ENCODE measurements at places on chromosomes 6 and 20.
A peak's percentile ranks its signal among the peaks of the same experiment; 100 is the strongest.

DNA sequence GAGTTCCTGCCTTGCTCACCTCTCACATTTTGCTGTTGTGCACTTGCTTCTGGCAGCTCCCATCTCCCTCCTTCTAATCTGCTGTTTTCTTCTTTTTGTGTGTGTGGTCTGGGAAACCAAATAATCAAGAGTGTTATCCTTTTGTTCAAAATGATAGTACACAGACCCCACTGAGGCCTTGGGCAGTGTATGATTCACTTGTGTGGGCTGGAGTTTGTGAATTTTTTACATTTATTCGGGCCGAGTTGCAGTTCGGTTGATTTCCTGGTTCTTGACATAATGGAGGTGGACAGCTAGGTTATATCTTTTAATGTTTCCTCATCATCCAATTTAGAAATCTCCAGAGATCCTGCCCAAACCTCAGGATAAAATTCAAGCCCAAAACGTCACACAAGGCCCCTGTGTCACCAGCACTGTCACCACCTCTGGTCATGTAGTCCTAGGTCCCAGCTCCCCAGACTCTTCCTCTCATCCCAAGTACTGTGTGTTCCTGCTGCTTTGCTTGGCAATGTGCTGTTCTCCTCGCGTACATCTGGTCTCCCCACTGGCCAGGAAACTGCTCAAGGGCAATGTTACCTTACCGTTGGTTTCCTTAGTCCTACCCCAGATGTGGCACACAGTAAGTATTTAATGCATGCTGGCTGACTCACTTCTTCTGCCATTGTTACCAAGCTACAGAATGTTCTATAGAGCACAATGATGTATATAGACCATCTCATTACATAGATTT lies 55.7 kb upstream of the PHACTR2 start:
- no peak for DNase-seq

DNA sequence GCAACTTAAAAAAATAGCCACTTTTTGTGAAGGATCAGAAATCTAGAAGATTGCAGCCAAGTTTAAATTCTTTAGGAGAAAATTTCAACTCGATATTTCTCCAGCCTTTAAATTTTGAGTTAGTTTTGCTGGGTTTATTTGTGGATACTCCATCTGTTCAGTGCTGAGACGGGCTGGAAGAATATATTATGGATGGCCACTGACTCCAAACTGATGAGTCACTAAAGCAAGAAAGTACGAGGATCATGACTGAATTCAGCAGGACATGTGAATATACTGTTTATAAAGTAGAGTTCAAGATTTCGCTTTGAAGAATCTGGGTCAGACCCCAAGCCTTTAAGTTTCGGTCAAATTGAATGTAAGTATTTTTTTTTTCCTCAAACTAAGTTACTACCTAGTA lies 199.5 kb downstream of the ADGRB3 start:
- DNase-seq: no peak

GRCh38 chr6:131844243-131844841 lies 36.5 kb downstream of the ENPP1 start:
- DNase-seq: no peak

DNA sequence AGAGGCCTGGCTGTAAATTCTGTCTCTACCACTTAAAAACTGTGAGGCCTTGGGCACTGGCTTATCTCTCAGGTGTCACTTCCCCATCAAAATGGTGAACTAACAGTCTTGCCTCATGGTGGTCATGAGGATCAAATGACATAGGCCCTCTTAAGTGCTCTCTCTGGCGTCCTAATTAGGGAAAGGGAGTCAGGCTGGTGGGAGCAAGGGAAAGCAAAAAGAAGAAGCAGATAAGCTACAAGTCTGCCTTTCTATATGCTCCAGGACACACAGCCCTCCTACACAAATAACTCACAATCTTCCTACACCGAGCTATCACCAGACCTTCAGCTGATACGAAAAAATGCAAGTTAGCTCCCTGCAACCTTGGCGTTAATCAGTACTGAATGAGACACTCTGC lies 19.5 kb upstream of the SLC22A16 start:
- DNase-seq: peak; percentile 3

DNA sequence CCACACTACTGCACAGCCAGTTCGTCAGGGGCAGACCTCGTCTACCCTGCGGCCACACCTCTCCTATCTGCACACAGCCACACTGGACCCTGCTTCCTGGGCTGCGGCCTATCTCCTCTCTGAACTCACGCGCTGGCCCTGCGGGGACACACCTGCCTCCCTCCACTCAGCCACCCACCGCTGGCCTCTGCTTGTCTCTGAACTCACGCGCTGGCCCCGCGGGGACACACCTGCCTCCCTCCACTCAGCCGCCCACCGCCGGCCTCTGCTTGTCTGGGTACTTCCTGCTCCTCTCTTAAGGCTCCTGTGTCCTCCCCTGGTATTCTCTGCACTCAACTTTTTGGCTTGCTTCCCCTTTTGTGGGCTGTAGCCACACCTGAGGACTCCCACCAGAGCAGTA lies 52.3 kb downstream of the HUS1B start:
- DNase-seq: no peak

DNA sequence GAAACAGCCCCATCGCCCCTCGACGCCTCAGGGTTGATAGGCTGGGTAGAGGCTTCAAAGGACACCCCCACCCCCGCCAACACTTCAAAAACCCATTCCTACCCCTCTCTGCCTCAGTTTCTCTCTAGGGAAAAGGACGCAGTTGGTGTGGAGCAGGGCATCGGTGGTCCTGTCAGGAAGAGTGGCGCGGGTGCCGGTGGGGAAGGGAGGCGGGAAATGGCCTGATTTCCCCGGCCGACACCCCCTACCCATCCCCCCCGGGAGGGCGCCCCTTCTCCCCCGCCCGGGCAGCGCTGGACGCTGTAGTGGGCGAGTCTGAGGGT lies 367 bp downstream of the NRSN2 start:
- no peak for DNase-seq

DNA sequence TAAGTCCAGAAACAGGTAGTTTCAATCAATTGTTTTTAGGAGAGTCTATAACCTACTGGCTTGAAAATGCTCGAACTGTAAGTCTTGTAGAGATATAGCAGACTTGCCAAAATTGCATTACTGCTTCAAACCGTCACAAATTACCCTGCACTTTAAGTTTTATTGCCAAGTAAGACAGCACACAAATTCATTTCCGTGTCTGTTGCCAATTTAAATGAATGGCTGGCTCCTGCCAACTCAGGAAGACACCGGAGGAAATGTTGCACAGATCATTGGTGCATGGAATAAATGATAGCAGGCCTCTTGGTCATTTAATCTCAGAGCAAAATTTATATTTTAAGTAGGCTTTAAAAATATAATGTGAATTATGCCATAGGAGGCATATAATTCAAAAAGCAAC lies 438.1 kb downstream of the HACE1 start:
- no peak for DNase-seq

GRCh38 chr20:289693-290083 lies 862 bp downstream of the C20orf96 start:
- no peak for DNase-seq

DNA sequence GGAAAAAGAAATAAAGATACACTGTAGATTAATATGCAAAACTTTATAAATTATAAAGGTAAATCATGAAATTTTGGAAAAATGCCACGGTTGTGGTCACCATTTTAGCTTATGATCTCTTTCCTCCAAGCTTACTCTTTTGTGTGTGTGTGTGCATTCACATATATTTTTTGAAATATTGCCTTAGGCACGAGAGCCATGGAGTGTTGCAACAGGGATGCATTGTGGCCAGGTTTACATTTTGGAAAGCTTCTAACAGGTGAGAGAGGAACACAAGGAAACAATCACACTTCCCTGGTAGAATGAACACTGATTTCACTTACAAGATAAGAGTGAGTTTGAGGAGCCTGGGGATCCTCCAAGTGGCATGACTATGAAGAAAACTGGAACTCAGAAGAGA lies 214.5 kb upstream of the TENT5A start:
- DNase-seq: no peak

DNA sequence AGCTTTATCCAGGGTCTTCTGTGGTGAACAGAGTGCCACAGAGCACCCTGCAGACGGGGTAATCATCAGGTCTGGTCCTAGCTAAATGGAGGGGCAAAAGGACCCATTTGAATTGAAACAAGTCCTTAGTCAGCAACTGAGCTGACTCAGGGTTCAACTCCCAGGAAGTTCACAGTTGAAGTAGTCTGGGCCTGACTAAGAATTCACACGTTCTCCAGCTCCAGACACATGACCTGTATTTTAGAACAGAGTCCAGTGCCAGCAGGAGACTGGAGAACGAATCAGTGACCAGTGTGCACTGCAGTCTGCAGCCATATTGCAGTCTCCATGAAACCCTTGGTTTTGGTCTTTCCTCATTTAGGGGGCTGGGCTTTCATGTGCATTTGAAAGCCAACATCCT lies 85.2 kb downstream of the ELOVL4 start:
- DNase-seq: no peak

GRCh38 chr20:3997446-3997845 lies 17.9 kb downstream of the RNF24 start:
- no peak for DNase-seq

DNA sequence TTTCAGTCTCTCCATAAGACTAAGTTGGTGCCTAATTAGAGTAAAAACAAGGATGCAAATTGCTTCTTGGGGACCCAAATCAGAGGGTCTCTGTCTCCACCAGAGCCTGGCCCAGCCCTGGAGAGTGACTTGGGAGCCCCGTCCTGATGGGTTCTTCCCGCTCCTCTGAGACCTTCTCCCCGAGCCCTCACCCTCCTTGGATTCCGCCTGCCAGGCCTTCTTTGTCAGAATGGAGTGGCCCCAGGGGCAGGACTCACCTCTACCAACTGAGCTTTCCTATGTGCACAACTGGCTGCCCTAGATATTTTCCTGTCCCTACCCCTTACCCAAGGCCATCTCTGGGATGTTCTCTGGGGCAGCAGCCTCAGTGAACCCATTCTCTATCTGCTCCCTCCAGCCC lies 9.7 kb downstream of the SYNDIG1 start:
- no peak for DNase-seq

DNA sequence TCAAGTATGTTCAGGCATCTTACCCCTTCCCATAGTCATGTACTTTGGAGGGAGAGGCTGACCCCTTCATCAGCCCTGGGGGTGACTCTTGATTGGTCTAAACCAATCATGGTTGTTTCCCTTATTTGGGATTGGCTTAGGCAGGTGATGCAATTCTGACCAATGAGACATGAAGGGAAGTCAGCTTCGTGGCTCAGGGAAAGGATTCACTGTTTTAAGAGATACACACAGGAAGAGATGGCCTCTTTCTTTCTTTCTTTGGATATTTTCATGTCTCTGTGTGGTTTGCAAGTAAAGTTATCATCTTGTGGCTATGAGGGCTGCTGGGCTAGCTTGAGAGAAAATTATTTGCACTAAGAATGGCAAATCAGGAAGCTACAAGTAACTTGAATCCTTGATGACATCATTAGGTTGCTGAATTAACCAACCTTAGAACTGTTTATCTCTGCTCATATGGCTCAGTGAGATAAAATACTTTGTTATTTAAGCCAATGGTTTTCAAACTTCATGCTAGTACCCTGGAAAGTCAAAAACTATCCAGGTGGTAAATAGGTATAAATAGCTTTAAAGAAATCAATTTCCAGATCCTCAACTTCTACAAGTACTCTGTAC lies 144.2 kb upstream of the CENPW start:
- DNase-seq: no peak

DNA sequence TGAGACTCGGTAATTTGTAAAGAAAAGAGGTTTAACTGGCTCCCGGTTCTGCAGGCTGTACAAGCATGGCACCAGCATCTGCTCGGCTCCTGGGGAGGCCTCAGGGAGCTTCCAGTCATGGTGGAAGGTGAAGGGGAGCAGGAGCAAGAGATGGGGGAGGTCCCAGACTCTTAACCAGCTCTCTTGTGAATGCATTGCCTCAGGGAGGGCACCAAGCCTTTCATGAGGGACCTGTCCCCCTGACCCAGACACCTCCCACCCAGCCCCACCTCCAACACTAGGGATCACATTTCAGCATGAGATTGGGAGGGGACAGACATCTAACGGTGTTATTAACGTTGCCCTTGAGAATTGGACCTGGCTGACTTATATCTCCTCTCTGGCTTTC lies 68.6 kb downstream of the PTPN1 start:
- DNase-seq: no peak

GRCh38 chr20:22728146-22728745 lies 143.9 kb upstream of the FOXA2 start:
- no peak for DNase-seq

- no peak for DNase-seq
Measured at GRCh38 chr6:89777455-89777854, 42.1 kb downstream of the MDN1 start.

GRCh38 chr6:78268591-78269452 lies 598.5 kb upstream of the IRAK1BP1 start:
- no peak for DNase-seq

DNA sequence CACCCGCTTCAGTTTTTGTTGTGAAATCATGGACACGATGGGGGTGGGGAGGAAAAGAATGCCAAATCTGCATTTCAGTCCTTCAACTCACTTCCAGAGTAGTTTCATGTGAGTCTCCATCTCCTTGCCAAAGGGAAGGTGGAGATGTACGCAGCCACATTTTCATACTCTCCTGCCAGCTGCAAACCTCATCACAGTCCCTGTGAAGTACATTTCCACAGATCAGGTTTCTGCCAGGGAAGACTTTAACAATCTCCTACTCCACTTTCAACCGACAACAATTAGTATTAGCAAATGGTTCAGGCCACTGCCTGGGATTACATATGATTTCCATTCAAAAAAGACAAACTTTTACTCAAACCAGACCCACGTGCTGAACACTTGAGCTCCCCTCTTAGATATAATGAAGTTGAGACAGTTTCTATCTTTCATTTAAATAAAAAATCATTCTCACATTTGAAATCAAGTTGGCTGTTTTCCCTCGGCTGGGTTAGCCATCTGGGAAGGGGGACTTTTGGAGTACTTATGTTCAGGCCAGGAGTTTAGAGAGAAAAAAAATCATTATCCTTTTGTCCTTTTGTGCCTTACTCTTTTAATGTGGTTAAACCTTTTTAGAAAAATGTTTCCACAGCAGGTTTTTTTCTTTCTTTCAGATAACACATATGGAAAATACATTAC lies 51.0 kb upstream of the CEP162 start:
- no peak for DNase-seq

- DNase-seq: no peak
Measured at GRCh38 chr6:2665146-2666070, 85.3 kb downstream of the MYLK4 start.

DNA sequence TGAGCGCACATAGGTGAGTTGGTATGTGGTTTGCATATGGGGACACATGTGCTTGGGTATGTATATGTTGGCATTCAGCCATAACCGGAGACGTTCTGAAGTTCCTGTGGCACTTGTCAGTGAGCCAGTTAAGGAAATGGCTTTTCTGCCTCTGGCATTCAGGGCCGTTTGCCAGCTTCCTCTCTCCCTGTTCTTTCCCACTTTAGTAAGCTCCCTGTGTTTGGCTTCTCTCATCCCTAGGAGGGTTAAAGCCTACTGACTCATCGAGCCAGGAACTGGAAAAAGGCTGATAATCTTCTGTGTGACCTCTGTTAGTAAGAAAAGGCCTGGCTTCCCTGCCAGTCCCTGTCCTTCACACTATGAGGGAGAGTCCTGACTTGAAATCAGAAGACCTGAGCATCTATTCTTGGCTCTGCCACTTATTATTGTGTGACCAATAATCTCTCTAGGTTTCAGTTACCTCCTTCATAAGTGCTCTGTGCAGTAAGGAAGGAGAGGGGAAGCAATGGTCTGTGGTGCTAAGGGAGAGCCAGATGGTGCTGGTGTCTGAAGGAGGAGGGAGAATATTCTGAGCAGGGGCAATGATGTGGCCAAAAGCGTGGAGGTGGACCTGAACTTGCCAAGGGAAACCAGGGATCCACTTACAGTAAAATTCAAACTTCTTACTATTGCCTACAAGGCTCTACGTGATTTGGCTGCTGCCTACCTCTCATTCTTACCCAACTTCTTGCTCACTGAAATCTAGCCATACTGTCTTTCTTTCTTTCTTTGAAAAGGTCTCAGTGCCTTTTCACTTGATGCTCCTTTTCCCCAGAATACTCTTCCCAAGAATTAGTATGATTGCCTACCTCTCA lies 31.4 kb downstream of the ACSS2 start:
- DNase-seq: no peak

All from NCI-H510A (cell line).